ENCODE measurements at places on chromosomes 13 and 19.

- DNase-seq, result no peak
Observed at GRCh38 chr19:14475251-14476073, at the start of gene PTGER1. TSS of gene PTGER1 (minus strand) at chr19:14475354. CDS start at chr19:14474320, 1,034 bp downstream.

GRCh38 chr13:72025836-72026235 is 158.8 kb upstream of the DACH1 start:
- DNase-seq, result no peak

DNA sequence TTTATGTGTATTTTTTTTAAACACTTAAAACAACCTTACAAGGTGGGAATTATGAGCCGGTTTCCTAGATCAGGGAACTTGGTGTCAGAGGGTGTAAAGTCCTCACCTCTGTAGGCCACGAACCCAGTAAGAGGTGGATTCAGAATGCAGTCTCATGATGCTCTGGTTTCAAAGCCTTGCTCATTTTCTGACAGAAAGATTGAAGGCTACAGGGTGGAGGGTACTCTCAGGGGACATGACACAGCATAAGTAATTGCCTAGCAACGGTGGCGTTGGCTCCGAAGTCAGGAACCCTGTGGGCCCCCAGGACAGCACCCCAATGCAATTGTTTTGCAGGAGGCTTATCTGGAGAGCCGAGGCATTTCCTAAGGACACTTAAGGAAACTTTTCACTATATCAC is 794.7 kb downstream of the EFNB2 start:
- DNase-seq, result no peak

- no peak for DNase-seq
Observed at GRCh38 chr13:43883631-43884030, 3.9 kb downstream of the LACC1 start.

GRCh38 chr13:81726037-81726726 is 1385.3 kb upstream of the SPRY2 start:
- no peak for DNase-seq

DNA sequence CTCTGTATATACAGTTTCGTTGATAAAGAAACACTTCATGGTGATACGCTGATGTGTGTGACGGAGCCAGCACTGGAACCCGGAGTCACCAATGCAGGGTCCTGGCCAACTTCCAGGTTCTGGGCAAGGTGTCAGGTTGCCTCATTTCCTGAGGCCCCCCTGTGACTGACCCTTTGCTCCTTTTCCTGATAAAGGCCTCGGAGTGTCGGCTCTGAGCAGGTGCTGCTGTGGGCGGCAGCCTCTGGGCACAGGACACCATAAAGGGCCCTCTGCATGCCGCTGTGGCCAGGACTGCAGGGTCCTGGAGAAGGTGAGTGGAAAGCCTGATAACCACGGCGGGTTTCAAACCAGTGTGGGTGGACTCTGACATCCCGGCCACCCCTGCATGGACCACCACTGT is 17.3 kb upstream of the MYDGF start:
- no peak for DNase-seq

DNA sequence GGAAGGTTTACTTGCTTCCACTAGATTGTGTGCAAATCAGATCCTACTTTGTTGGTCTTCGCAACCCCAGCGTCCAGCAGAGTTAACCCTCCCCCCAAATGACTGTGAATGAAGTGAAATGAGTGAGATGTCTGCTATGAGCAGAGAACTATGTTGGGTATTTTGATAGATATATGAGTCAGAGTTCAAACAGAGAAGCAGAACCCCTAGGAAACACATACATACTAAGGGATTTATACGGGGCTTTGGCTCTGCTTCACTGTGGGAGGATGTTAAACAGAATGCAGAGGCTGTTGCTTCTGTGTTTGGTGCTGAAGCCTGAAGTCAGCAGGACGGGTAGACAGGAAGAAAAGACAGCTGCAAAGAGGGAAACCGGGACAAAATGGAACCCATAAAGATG is 197.0 kb downstream of the MZT1 start:
- no peak for DNase-seq

- no peak for DNase-seq
Observed at GRCh38 chr13:28464861-28465460, 30.0 kb downstream of the FLT1 start.

- DNase-seq, result no peak
Observed at GRCh38 chr19:43229315-43229714, 23.9 kb upstream of the PSG4 start.

Data from stimulated activated CD4-positive, alpha-beta T cell treated with anti-CD3 and anti-CD28 coated beads, Interleukin-12 subunit alpha, Interleukin-12 subunit beta, amount 100 ng/mL, for 24 hours (primary cell).